CD4-positive, CD25-positive, alpha-beta regulatory T cell (primary cell): ENCODE measurements at places on chromosomes 16 and 17. TPM values are rescaled to one million over a fixed set of nuclear protein-coding genes. Genes with fewer than 3 reads are reported as not detected.

DNA sequence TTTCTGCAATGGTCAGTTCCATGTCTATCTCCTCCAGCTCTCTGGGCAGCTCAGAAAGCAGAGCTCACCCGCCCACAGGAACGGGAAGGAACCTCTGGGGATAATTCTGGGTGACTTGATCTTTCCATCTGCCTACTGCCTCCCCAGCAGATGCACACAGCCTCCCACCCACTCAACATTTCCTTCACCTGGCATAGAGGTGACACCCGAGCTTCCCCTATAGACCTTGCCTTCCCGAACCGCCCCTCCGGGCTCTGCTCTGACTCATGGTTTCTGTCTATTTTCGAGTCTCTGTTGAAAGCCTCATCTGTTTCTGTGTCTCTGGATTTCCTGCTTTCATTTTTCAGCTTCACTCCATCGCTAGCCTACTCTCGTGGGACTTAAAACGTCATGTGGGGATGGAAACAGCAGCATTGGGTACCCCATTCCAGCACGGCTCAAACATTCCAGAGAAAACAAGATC is 11.4 kb downstream of the GGA3 start:
- peak; percentile 19 for DNase-seq
- no peaks in the 10 kb centered on the region for H3K27me3 ChIP-seq
- peaks cover 22% of the 10 kb centered on the region for H3K36me3 ChIP-seq
- peaks cover 23% of the 10 kb centered on the region for H3K4me1 ChIP-seq
- H3K4me3 ChIP-seq = peak overlapping the region; percentile 73

SCIMP gene
- polyA plus RNA-seq = 1.2 TPM

DNA sequence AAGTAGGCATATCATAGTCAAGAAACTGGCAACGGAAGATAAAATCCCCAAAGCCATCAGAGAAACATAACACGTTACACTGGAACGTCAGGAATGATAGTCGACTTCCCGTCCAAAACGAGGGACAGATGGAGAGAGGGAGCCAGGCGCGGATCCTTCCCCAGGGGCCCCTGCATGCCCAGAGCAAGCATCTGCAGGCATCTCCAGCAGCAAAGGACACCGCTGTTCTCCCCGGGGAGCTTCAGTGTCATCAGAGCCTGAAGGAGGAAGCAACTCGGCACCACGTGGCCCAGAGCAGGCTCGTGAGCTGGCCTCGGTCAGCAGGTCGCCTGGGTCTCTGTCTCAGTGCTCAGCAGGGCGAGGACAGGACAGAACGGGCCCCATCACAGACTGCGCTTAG is 50.1 kb downstream of the LMF1 start:
- no peak overlapping the region for H3K4me3 ChIP-seq
- no peak overlapping the region for H3K27ac ChIP-seq
- H3K27me3 ChIP-seq = no peaks in the 10 kb centered on the region
- no peaks in the 10 kb centered on the region for H3K4me1 ChIP-seq
- no peak for DNase-seq

GRCh38 chr17:38512473-38513058 is 84.3 kb downstream of the ARHGAP23 start:
- no peak for DNase-seq
- H3K4me3 ChIP-seq = no peak overlapping the region
- no peaks in the 10 kb centered on the region for H3K36me3 ChIP-seq
- peaks cover 13% of the 10 kb centered on the region for H3K4me1 ChIP-seq

KCNJ16 gene
- polyA plus RNA-seq = not detected

DNA sequence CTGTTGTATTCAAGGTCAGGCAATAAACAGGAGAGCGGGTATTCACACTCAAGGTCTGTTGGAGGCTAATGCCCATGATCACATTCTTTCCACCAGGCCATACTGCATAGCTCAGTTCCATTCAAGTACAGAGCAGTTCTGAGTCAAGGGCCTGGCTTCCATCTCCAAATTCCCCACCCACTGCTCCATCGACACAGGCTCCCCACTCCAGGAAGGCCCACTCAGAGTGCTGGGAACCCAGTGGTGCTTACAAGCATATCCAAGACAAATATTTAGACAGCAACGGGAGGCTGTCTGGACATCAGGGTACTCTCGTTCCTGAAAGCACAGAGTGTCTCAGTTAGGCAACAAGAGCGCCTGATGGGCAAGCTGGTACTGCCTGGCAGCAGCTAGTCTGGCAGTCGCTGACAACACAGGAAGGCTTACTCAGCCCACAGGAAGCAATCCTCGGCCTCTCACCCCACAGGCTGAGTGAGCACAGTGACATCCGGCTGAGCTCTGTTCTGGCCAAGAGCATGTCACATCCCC is 40.9 kb downstream of the RFFL start:
- H3K27me3 ChIP-seq = no peaks in the 10 kb centered on the region
- H3K4me1 ChIP-seq = peaks cover 40% of the 10 kb centered on the region
- peak overlapping the region; percentile 64 for H3K4me3 ChIP-seq
- peak overlapping the region; percentile 78 for H3K27ac ChIP-seq
- peak; percentile 62 for DNase-seq

CAMKK1 gene
- 0.88 TPM for polyA plus RNA-seq

DNA sequence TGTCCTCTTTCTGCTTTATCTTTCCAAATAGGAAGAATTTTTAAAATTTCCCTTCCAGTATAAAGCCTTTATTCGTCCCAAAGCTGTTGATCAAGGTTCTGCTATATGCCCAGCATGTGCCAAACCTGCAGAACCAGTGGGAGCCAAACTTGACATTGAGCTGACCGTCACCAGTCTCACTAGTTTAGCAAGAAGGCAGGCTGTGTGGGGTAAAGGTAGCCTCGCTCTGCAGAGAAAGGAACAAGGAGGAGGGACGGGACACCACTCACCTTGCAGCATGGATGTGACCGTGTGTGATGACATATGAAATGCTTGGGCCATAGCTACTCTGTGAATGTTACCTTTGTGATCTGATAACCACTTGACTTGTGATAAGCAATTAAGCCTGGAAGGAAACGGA is 392.2 kb downstream of the CPPED1 start:
- H3K4me3 ChIP-seq = no peak overlapping the region
- no peaks in the 10 kb centered on the region for H3K4me1 ChIP-seq
- no peak overlapping the region for H3K27ac ChIP-seq
- no peaks in the 10 kb centered on the region for H3K36me3 ChIP-seq

DNA sequence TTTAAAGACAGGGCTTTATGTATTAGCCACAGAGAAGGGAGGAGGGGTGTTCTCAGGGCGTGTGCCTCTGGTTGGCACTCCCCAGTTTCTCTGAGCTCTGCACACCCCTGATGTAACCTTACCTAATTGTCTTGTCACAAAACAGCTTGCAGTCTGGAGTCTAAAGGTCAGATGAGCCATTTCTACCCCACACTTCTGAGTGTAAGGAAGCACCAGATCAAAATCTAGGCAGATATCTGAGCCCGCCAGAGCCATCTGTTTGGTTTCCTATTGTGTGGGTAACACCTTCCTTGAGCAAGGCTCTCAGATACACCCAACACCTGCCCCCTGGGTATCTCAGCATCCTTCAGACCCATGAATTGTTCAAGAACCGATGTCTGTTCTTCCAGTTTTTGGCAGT is 15.5 kb downstream of the CDH1 start:
- no peaks in the 10 kb centered on the region for H3K36me3 ChIP-seq
- no peak for DNase-seq
- no peaks in the 10 kb centered on the region for H3K27me3 ChIP-seq
- no peak overlapping the region for H3K4me3 ChIP-seq
- peak overlapping the region; percentile 43 for H3K27ac ChIP-seq

DNA sequence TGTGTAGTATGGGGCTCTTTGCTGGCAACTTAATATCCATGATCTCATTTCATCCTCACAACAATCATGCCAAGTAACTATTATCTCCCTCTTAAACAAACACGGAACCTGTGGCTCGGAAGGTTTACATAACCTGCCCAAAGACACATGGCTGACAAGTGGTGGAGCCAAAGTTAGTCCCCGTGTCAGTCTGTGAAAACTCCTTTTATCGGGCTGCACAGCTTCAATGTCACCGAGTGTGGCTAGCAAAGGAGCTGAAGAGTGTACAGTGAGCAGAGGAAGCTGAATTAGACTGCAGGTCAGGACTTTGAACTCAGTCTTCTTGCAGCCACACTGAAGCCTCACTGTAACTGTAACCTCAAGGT is 80.3 kb downstream of the PARN start:
- no peak overlapping the region for H3K27ac ChIP-seq
- H3K4me3 ChIP-seq = no peak overlapping the region
- H3K4me1 ChIP-seq = no peaks in the 10 kb centered on the region
- DNase-seq = no peak
